MM.1S (cell line): ENCODE measurements at places on chromosomes 5 and 9.
A peak's percentile ranks its signal among the peaks of the same experiment; 100 is the strongest.

GRCh38 chr9:121620777-121621449, 30.5 kb upstream of the DAB2IP start:
- no peak for DNase-seq

DNA sequence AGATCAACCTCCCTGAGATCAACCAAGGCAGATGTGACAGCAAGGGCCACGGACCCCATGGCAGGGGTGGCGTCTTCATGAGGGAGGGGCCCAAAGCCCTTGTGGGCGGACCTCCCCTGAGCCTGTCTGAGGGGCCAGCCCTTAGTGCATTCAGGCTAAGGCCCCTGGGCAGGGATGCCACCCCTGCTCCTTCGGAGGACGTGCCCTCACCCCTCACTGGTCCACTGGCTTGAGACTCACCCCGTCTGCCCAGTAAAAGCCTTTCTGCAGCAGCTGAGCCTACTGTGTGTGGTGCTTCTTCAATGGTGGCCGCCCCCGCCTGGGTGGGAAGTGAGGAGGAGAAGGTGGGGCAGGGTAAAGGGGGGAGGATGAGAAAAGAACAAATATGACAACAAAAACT, 8.3 kb downstream of the GPX3 start:
- DNase-seq, result no peak

GRCh38 chr5:134162592-134162991, 14.2 kb downstream of the SKP1 start:
- no peak for DNase-seq

DNA sequence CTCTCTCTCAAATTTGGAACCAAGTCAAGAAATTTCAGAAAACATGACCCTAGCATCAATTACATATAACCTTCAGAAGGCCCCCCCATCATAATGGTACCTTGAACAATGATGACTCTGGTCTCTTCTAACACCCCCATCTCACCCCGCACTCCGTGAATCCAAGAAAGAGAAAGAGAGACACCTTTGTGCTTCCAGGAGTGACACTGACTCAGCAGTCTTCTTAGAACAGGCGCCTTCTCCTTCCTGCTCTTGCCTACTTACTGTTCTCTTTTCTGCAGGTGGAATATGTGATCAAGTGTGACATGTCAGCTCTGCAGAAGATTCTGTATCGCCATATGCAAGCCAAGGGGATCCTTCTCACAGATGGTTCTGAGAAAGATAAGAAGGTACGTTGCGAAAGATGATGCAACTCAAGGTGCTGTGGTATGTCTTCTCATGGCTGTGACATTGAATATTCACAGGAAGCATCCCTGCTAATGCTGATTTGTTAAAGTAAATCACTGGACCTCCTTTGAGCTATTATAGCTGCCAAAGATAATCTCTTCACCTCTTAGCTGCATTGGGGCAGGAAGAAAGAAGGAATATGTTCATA, 81.3 kb downstream of the SMARCA2 start:
- DNase-seq, result no peak

- DNase-seq, result no peak
These were observed 395.9 kb downstream of the PSAT1 start for GRCh38 chr9:78692871-78693270.

DNA sequence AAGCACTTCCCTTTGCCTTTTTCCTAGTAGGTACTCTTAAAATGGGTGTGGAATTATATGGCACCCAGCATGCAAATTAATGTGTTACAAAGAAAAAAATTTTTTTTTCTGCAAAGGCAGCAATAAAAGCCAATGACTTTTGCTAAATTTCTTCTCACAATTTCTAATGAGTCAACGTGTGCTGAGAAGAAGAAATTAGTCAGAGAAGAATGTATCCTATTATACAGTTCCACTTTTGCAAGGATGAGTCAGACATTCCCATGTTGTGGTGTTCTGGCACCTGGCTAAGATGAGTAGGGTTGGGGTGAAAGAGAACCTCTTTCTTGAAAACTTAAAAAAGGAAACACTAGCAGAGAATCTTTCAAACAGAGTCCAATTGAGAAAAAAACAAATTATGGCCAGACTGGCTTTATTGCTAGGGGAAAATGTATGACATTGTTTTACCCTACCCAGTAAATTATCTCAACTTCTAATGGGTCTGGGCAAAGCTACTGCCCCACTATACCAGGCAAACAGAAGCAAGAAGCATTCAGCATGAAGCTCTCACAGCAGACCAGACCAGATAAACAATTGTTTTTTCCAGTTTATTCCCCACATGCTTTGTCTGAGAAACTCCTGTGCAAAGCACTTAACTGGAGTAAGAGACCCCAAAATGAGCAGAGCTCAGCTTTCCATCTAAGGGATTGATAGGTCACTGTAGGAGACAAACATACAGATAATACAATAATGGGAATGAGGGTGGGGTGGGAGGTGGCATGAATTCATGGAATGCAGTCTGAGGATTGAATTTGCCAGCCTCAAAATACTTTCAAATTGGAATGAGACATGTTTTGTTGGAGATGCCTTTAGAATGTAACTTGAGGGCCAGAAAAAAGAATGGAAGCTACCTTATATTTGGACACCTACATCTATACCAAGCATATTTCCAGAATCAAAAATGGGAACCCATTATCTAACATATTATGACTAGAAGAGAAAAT, 220.8 kb upstream of the RFX3 start:
- no peak for DNase-seq

DNA sequence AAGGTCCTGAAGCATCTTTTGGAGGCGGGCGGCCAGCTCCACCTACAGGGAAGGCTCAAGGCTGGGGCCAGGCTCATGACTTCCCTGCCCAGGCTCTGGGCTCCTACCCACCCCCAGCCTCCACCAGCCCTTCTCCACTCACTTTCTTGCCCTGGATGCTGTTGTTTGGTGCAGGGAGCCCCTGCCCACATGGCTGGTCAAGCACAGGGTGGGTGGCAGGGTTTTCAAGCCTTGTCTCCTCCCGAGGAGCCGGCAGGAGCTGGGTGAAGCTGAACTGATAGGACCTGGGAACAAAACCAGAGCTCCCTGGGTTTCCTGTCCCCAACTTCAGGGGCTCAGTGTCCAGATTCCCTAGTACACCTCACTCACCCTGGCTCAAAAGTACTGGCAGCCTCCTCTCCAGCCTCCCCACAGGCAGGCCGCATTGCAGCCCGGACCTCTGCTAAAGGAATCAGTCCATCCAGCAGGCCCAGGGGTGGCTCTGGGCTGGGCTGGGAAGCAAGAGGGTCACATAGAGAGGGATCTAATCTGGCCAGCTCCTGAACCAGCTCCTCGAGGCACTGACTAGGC, 6.9 kb downstream of the SHROOM1 start:
- DNase-seq, result no peak

DNA sequence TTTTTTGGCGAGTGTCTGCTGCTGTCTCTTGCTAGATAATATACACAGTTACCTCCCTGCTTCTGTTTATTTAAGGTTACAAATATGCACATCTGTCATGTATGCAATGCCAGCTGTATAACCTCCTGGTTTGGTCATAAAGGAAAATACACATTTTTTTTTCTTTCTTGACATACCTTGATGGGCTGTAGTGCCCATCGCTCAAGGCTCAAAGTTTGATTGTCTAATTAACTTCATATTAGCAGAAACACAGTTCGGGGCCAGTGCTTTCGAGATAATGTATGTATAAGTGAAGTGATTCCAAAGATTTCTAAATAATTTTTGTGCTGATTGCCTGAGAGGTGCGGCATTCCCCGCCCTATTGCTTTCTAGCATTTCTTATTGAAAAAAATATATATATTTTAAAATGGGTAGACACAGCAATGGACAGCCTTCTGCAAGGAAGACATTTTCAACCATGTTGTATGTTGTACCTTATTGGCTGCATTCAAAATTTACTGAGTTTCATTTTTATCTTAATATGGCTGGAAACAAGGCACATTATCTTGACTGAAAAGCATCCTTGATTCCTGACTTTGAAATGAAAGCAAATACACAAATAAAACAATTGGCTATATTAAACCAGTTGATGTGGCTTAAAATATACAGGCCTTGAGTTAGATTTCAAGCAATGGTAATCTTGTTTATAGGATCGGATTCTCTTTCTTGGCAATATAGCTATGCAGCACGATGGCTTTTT, 206.2 kb downstream of the MEF2C start:
- no peak for DNase-seq

GRCh38 chr9:92737216-92737606, 27.4 kb downstream of the BICD2 start:
- no peak for DNase-seq

DNA sequence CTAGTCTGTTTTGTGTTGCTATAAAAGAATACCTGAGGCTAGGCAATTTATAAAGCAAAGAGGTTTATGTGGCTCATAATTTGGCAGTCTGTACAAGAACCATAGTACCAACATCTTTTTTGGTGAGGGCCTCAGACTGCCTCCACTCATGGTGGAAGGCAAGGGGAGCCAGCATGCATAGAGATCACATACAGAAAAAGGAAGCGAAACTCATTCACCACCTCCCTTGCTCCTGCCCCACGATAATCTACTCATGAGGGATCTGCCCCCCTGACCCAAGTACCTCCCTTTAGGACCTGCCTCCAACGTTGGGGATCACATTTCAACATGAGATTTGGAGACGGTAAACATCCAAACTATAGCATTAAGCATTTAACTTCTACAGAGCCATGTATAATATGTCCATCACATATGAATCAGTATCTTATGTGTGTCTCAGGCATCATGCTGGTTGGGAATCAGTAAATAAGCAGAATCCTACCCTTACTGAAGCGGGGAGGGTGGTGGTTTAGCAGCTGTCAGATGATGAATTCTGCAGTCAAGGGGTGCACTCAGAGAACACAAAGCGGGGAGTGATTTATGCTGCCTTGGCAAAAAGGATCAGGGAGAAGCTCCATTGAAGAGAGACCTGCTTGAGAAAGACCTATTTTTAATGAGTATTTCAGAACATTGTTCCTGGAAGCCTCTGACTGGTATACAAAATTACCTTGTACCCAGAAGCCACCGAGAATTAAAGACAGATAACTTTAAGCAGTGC, 34.8 kb downstream of the HMGXB3 start:
- DNase-seq, result peak; percentile 54

- no peak for DNase-seq
These were observed 2245.5 kb upstream of the WWC1 start for GRCh38 chr5:166045961-166046360.

GRCh38 chr5:129696636-129697035, 51.3 kb upstream of the MINAR2 start:
- no peak for DNase-seq

- peak; percentile 32 for DNase-seq
These were observed at the start of gene STK32A for GRCh38 chr5:147234825-147235635. Gene STK32A, plus strand, starts transcription at chr5:147235026. Its CDS starts 4,609 bp downstream, at chr5:147239635.

GRCh38 chr9:25254051-25254450, 424.2 kb downstream of the TUSC1 start:
- no peak for DNase-seq

DNA sequence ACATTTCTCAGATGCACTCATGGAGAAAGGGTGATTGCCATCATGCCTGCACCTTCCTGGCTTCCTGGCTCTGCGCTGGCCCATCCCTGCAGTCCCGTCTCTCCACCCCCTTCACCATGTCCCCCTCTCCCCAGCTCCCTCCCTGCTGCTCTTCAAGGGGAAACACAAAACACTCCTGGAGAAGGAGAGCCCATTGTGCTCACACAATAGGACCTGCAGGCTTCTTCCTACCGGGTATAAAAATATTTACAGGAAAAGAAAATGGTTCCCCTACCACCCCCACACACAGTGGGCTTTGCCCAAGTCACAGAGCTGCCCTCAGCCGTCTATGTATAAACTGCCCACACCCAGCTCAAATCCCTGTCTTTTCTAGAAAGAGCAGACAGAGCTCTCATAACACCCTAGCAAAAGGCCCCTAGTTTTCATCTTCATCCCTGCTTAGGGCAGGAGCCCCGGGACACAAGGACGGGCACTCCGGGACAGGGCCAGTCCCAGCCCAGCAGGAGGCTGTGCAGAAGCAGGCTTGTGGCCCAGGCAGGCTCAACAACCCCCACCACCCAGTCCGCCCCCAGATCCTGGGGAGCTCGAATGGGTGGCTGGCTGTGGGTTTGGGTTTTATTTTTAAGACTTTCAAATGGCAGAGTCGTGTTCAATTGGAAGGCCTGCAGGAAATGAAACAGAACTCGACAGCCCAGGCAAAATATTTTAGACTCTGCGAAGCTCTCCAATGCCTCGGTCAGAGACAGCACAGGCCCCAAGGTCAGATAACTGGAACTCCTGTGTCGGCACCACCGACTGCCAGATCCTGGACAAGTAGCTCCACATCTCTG, 77.3 kb downstream of the LRSAM1 start:
- DNase-seq, result no peak

- no peak for DNase-seq
These were observed 27.2 kb upstream of the CER1 start for GRCh38 chr9:14749741-14750211.

- DNase-seq, result no peak
These were observed 174.4 kb upstream of the SMC2 start for GRCh38 chr9:103919605-103920209.

GRCh38 chr9:108273988-108274387, 581.8 kb downstream of the ACTL7B start:
- DNase-seq, result no peak
